IMR-90 (cell line): ENCODE measurements at places on chromosomes 1 and 21. TPM values are rescaled to one million over a fixed set of nuclear protein-coding genes. Genes with fewer than 3 reads are reported as not detected.

DNA sequence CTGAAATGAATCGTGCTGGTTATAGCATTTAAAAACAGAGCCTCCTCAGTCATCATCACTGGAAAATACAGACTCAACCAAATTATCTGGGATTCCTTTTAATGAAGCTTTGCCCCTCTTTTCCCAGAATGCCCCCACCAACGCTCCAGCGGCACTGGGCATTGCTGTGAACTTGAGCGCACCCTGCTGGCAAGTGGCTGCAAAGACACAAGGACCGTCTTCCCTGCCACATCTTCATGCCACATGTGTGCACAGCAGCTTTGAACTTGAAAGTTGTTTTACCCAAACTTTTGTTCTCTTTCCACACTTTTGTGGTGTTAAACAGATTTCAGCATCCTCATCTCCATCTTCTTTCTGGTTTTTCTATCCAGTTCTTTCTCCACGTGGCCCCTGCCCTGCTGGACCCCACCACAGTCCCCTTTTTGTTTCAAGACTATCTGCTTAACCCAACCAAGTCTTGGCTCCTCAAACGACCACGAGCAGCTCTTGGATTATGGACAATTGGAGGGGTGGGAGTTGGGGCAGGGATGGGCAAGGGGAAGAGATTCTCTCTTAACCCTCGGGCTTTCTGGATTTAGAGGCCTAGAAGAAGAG lies 12.8 kb upstream of the LMX1A start:
- H3K4me1 ChIP-seq = no peaks in the 10 kb centered on the region
- H3K4me3 ChIP-seq = no peak overlapping the region
- peaks cover 4% of the 10 kb centered on the region; the same call in 1 of the 2 replicates for H3K27me3 ChIP-seq
- H3K27ac ChIP-seq = no peak overlapping the region
- peak; percentile 21 for DNase-seq

DNA sequence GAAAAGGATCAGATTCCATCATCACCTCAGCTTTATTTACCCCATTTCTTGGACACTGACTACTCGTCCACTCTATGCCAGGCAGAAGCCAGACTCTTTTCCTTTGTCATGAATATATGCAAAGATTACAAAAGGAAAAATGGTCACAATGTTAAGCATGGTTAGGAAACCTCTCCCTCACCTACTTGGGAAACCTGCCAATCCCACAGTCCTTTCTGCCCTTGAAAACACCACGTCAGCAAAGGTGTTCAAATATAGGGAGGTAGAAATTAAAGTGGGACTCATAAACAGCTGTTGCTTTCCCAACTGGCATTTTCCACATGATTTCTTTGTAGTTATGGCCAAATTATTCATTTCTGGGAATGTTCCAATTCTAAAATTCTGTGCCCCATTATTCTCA lies 16.2 kb upstream of the ATP13A2 start:
- H3K27ac ChIP-seq = no peak overlapping the region
- H3K36me3 ChIP-seq = peaks cover 54% of the 10 kb centered on the region
- no peak overlapping the region for H3K4me3 ChIP-seq
- H3K27me3 ChIP-seq = no peaks in the 10 kb centered on the region
- DNase-seq = no peak

GRCh38 chr1:244735876-244736561 lies 83.1 kb downstream of the DESI2 start:
- no peak for DNase-seq
- H3K4me1 ChIP-seq = no peaks in the 10 kb centered on the region
- H3K27me3 ChIP-seq = no peaks in the 10 kb centered on the region
- no peaks in the 10 kb centered on the region for H3K36me3 ChIP-seq
- no peak overlapping the region for H3K27ac ChIP-seq

GRCh38 chr1:160197231-160197630 lies 6.9 kb downstream of the CASQ1 start:
- no peaks in the 10 kb centered on the region for H3K36me3 ChIP-seq
- no peak for DNase-seq
- H3K4me1 ChIP-seq = peaks cover 2% of the 10 kb centered on the region; the same call in 1 of the 2 replicates

DNA sequence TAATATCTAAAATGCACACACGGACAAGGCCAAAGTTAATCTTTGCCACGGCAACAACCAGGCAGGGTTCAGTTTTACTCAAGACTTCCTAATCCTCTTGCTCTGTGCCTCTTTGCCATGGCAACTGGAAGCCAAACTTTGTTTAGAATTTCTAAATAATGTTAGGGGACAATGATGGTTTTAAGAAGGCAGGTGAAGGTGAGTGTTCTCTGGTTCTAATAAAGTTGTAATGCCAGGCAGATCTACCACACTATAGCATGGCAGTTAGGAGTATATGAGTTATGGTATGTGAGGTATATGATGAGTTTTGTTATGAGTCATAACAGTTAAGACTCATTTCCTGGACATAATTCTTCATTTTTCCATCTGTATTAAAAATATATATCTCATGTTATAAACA lies 2.7 kb downstream of the PTPRC start:
- H3K27me3 ChIP-seq = no peaks in the 10 kb centered on the region
- peak; percentile 43 for DNase-seq
- H3K36me3 ChIP-seq = no peaks in the 10 kb centered on the region
- no peak overlapping the region for H3K4me3 ChIP-seq

The ATP1A4 gene
- total RNA-seq = not detected in 2 replicates

- H3K27ac ChIP-seq = no peak overlapping the region
- no peaks in the 10 kb centered on the region for H3K36me3 ChIP-seq
- no peak overlapping the region for H3K4me3 ChIP-seq
- no peaks in the 10 kb centered on the region for H3K4me1 ChIP-seq
- H3K27me3 ChIP-seq = peaks cover 11% of the 10 kb centered on the region
Observed at GRCh38 chr1:85093644-85094043, 45.3 kb upstream of the MCOLN3 start.

The ZNF648 gene
- not detected in 2 replicates for total RNA-seq

DNA sequence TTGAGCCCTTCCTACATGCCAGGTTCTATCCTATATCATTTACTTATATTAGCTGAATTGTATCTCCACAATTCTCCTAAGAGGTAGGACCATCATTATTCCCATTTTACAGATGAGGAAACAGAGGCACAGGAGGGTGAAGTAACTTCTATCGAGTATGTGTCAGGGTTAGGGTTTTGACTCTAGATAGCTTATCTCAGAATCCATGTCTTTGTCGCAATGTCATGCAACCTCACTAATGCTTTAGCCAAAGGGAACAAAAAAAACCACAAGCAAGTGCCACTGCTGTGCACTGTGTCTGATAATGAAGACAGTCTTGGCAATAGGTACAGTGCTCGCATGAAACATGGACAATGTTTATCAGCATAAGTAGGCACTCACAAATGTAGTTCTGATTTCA lies 95.4 kb upstream of the CLDN14 start:
- H3K4me1 ChIP-seq = no peaks in the 10 kb centered on the region
- no peak overlapping the region for H3K4me3 ChIP-seq
- H3K27me3 ChIP-seq = peaks cover 26% of the 10 kb centered on the region

DNA sequence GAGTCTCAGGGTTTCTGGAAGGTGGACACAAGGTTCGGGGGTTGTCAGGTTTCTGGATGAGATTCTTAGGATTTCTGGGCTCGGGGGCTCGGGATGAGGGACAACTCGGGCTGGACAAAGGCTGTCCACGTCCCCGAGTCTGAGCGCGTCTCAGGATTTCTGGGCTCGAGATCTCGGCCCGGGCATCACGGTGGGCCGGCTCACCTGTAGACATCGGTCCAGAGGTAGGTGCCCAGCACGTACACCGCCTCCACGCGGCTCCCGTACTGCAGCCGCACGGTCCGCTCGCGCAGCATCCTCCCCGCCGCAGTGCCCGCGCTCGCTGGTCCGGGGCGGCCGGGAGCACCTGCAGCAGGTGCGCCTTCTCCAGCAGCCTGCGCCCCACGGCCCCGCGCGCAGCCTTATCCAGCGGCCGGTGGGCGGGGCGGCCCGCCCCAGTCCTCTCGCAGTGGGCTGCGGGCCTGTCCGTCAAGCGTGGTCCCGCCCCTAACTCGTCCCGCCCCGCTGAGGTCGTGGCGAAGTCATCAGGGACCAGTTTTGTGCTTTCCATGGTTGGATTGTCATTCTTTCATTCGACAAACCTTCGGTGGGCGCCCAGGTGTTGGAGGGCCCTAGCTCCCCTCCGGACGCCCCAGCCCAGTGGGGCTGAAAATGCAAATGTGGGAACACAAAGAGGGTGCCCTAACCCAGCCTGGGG lies at the start of gene PADI2:
Gene PADI2 (minus strand): TSS at position 376 of the 697 bp plus-strand sequence. CDS start 80 bp downstream, at position 296.
- H3K4me1 ChIP-seq = peaks cover 15% of the 10 kb centered on the region
- peak; percentile 12 for DNase-seq
- H3K27ac ChIP-seq = no peak within 1 kb of the TSS
- peak within 1 kb of the TSS; percentile 28 for H3K4me3 ChIP-seq

GRCh38 chr1:242349636-242350035 lies 174.9 kb downstream of the PLD5 start:
- H3K4me3 ChIP-seq = no peak overlapping the region
- H3K27me3 ChIP-seq = no peaks in the 10 kb centered on the region
- H3K27ac ChIP-seq = no peak overlapping the region
- no peak for DNase-seq
- no peaks in the 10 kb centered on the region for H3K4me1 ChIP-seq
- no peaks in the 10 kb centered on the region for H3K36me3 ChIP-seq

The ACKR1 gene
- total RNA-seq = not detected in 2 replicates

The TMEM51 gene
- total RNA-seq = 2.7 and 3.6 TPM in 2 replicates

The TSTD1 gene
- not detected in 2 replicates for total RNA-seq

The MARK1 gene
- total RNA-seq = not detected in 2 replicates

The KRTAP19-3 gene
- not detected in 2 replicates for total RNA-seq
